ENCODE measurements at places on chromosomes 7 and 10. TPM values are rescaled to one million over a fixed set of nuclear protein-coding genes. Genes with fewer than 3 reads are reported as not detected.

The CALML5 gene
- not detected for total RNA-seq

The NACAD gene
- total RNA-seq = 9.6 TPM

The FAM25A gene
- not detected for total RNA-seq

The CDK1 gene
- 13.1 TPM for total RNA-seq

The THNSL1 gene
- 4.4 TPM for total RNA-seq
